ENCODE measurements at places on chromosomes 7 and 10.

- DNase-seq: no peak
These were observed 23.4 kb downstream of the CAMK2G start for GRCh38 chr10:73850863-73851461.

DNA sequence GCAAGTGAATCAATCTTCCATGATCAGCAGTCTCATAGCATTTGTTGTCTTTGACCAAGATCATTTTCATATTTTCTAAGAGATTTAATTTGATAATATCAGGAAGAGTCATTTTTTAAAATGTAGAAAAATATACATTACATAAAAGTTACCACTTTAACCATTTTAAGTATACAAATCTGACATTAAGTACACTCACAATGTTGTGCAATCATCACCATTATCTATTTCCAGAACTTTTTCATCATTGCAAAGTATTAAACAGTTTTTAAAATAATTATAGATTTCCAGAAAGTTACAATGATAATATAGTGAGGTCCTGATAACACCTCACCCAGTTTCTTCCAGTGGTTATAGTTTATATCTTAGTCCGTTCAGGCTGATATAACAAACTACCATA lies 222.5 kb upstream of the RHOBTB1 start:
- no peak for DNase-seq

GRCh38 chr10:31064348-31064747 lies 32.7 kb upstream of the ZNF438 start:
- no peak for DNase-seq

DNA sequence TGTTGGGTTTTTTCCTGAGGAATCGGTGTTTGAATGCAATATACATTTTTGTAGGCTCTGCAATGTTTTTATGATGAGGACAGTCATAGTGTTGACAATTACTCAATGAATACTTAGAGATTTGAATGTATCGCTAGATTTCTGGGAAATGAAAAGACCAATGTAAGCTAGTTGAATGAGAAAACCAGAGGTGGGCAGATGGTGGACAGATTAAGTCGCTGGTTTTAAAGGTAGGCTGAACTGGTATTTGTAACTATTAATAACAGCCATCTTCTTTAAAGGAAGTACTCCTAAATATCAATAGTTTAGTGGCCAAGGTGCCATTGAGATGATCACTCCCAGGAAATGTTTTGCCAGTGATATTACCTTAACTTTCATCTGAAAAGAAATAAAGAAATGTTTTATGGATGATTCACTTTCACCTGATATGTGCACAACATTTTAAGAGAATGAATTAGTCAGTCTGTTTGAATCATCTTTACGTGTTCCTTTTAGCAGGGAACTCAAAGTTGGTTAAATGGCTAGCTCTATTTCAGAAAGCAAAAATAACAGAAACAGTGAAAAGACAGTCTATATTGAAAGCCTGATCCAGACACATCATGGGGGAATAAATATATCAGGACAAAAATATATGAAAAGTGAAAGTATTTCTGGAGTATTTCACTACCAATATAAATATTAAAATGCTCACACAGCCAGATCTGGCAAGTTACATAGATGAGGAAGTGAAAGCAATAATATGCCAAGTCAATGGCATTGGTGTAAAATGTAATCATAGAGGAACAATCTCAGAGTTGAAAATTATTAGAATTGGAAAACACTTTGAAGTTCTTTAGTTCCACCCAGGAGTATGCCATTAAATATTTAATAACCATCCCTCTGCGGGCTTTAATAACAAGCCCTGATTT lies 20.7 kb downstream of the MET start:
- peak; percentile 77 for DNase-seq

- DNase-seq: peak; percentile 32
These were observed 186.0 kb upstream of the SHH start for GRCh38 chr7:155998328-155998691.

- DNase-seq: no peak
These were observed 230.7 kb downstream of the SNX13 start for GRCh38 chr7:17709599-17709998.

DNA sequence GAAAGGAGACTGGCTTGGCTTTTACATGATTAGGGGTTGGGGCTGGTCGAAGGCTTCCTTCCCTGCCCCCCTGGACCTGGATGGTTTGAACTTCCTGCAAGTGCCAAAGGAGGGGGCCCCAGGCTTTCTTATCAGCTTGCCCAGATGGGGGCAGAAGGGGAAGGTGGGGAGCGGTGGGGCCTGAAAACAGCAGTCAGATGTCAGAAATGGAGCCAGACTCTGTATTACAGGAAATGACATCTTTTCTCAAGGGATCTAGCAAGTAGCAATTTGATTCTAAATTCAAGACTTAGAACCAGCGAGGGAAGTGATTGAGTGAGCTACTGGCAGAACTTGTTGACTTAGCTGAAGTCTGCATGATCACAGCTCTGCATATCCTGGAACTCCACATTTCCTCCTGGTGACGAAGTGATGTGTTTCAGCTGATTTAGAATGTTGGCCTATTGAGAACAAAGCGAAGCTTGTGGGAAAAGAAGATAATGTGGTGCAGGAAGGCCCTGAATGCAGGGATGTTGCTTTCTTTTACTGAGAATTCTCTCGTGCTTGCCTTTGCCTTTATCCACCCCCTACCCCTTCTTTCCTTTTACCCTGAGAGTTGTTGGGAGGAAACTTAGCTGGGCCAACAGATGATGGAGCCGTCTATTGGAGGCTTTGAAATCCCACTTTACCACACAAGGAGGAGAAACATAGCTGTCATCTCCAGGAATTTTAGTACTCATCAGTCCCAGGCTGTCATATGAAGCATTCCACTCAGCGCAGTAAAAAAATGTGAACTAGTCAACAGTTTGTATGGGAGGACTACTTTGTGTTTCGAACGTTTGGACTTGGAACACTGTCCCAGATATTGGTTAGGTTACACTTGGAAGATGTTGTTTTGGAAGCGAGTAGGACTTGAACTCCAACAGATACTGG lies 43.2 kb downstream of the CCNY start:
- DNase-seq: no peak

DNA sequence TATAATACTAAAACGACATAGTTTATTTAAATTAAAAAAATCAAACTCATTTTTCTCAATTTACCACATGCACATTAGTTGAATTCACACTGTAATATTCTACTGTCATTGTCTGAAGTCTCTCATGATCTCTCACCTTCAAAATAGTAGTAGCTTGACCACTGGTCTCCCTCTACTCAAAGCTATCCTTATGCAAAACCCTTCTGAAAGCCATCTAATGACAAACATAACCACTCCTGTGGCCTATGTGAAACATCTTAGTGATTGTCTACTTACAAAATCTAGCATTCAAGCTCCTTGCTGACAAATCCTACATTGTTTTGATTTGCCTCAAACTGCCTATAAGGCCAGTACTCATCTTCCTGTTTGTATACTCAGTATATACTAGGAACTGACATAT lies 606.0 kb upstream of the GHITM start:
- no peak for DNase-seq

DNA sequence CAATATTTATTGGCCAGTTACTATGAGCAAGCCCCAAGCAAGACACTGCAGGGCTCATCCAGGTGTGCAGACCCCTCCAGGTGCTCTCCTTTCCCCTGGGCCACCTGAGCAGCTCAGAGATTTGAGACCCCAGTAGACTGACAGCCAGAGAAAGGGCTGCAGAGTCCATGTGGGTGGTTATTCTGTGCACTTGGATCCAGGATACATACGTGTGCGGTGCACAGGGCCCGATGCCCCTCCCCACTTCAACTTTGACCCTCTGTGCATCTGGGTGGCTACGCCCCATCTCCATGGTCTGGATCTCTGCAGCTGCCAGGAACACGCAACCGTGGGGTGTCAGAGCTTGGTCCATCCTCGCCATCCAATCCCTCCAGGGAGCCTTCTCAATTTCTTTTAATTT lies 72.9 kb downstream of the MKI67 start:
- DNase-seq: no peak

GRCh38 chr7:124943472-124943871 lies 13.8 kb upstream of the POT1 start:
- DNase-seq: no peak

DNA sequence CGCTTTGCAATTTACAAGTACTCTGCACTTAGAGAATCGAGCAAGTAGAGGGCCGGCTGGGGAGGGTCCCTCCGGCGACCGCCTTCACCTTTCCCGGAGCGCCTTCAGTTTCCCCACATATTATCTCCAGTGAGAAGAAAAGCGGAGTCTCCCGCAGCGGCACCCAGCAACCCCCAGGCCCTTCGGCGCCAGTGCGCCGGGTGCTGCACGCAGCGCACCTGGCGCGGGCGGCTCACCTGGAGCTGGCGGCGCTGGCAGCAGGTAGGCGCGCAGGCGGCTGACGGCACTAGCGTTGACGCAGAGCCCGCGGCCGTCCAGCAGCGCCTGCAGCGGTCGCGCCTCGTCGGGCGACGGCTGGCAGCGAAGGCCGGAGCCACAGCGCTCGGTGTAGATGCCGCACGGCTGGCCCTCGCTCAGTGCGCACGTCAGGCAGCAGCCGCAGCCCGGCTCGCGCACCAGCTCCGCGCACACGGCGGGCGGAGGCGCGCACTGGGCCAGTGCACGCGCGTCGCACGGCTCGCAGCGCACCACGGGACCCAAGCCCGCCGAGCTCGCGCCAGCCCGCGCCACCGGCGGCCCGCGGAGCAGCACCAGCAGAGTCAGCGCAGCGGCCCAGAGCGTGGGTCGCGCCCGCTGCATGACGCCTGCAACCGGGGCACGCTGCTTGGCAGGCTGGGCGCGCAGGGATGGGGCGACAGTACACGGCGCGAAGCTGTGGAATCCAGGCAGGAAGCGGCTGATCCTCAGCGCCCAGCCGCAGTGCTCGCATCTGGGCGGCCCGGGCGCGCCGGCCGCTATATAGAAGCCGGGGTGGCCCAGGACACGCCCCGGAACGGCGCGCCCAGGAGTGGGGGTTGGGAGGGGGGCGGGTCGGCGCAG lies at the start of gene IGFBP3:
TSS of gene IGFBP3 (minus strand) at position 771 of the 879 bp plus-strand sequence. CDS start at position 639, 132 bp downstream.
- peak; percentile 31 for DNase-seq

GRCh38 chr7:22192801-22193200 lies 164.2 kb downstream of the RAPGEF5 start:
- no peak for DNase-seq

DNA sequence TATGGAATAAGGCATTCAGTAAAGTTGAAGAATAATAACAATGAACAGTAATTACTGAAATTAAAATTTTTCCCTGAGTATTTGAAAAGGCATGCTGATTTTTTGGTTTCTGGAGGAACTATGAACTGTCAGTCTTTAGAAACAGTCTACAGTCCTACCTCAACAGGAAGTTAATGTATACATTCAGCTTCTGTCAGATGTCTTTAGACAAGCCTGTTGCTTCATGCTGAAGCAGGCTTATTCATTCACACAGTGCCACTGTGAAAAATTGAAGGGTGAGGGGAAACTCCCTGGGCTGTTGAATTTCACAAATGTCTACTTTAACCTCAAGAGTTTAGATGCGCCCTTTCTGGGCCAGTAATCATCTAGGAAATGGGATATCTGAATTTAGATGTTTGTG lies 3.5 kb downstream of the NRF1 start:
- no peak for DNase-seq

GRCh38 chr7:39317107-39317506 lies 249.1 kb upstream of the YAE1 start:
- no peak for DNase-seq

DNA sequence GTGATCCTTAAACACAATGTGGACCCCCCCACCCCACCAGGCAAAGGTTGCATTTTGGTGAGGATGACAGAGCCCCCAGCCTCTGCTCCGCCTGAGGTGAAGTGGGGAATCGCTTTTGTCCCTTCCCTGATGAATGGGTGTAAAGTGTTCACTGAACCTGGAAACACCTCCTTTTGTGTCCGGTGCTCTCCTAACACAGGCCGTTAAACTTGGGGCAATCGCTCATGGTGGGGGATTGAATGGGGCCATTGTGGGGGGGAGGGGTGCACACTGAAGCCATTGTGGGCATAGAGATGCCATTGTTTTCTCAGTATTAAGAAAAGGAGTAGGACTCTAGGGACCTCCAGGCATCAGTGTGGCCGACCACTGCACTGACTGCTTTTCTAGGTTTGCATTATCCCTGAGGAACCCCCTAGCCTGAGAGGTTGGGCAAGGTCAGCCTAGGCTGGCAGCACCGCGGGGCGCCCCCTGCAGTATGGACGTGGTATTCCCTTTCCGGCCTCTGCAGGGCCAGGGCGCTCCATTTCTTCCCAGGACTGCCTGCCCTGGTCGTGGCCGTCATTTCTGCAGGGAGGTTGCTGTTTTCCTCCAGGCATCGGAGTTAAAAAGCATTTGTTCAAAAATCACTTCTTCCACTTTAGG lies 158.3 kb downstream of the TCF7L2 start:
- DNase-seq: no peak

DNA sequence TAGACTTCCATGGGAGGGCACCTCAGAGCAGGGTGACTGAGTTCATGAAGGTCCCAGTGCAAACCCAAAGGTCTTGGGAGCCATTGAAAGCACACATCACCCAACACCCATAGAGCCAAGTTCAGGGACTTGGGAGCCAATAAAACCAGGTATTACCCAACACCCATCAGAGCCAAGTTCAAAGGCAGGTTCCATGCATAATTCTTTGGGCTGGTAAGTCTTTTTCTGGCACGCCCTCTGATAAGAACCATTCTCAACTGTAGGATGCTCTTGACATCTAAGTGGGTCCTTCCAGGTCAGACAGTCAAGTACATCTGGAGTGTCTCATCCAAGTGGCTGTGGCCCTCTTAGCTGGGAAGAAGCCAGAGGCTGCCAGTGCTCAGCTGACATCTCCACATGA lies 63.2 kb downstream of the EBF3 start:
- no peak for DNase-seq

- DNase-seq: peak; percentile 13
These were observed 149.7 kb downstream of the NOC3L start for GRCh38 chr10:94213001-94213530.

DNA sequence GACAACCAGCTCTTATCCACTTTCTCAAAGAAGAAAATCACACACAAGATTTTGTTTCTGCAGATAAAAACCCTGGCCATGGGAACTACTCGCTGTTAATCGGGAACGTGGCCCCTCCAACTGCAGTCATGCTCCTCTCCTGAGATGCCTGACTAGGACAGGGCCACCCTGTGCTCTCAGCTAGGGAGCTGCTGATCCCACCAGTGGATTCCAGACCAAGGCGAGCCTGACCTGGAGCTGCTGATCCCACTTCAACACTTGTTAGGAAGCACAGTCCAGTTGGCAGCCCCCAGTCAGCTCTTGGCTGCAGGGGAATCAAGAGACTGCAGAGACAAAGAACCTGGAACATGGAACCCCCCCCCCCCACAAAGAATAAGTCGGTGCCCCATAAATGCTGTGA lies 474.3 kb upstream of the MGMT start:
- no peak for DNase-seq

DNA sequence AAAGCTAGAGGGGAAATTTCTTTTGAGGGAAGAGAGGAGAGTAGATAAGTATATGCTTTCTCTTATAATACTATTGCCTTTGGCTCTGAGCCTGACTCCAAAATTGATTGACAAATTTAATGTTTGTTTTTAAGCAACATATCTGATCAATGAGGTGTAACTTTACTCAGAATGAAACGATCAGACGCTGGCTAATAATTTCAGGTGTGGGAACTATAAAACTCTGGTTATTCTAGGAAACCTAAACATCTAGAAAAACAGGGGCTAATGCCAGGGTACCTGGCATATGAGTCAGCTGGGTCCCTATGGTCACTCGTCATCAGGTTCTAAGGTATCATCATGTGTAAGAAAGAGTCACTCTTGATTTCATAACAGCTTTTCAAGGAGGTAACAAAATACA lies 139.7 kb downstream of the ATE1 start:
- DNase-seq: no peak
